Type B pancreatic cell (in vitro differentiated cells): ENCODE measurements at places on chromosomes 4 and X. TPM values are rescaled to one million over a fixed set of nuclear protein-coding genes. Genes with fewer than 3 reads are reported as not detected.

The FGD1 gene
- total RNA-seq = 11.3 and 23.9 TPM in 2 replicates

The NLGN4X gene
- 18.1 and 51.5 TPM in 2 replicates for total RNA-seq

The HPSE gene
- total RNA-seq = 17.6 and 87.8 TPM in 2 replicates

The SLC7A11 gene
- total RNA-seq = 6.3 and 13.7 TPM in 2 replicates

The ARMCX1 gene
- 21.1 and 25.0 TPM in 2 replicates for total RNA-seq

The P2RY4 gene
- not detected in 2 replicates for total RNA-seq

The CXCL1 gene
- 3.8 and 5.7 TPM in 2 replicates for total RNA-seq
